Stimulated activated CD4-positive, alpha-beta T cell treated with anti-CD3 and anti-CD28 coated beads, Interleukin-4, amount 100 ng/mL, for 4 hours (primary cell): ENCODE measurements at places on chromosomes 7 and 10.

- DNase-seq: no peak
Measured at GRCh38 chr10:86690231-86690630, 21.9 kb downstream of the LDB3 start.

DNA sequence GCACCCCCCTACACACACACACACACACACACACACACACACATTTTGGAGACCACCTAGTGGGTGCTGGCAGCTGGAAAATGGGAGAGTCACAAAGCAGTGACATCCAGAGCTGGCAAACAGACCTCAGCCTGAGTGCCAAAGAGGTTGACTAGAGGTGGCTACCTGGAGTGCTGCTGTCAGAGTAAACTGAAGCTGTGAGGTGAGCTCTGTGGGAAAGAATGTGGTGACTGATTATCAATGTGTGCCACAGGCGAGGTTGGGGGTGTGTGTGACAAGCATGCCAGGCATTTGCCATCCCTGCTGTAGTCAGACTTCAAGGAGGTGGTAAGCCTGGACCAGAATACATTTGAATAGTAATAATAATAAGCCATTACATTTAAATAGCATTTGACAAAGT, 120.6 kb downstream of the SLIT1 start:
- no peak for DNase-seq

- no peak for DNase-seq
Measured at GRCh38 chr10:112271982-112272381, 11.2 kb upstream of the TECTB start.

GRCh38 chr10:127922675-127923366, 15.9 kb downstream of the PTPRE start:
- no peak for DNase-seq

DNA sequence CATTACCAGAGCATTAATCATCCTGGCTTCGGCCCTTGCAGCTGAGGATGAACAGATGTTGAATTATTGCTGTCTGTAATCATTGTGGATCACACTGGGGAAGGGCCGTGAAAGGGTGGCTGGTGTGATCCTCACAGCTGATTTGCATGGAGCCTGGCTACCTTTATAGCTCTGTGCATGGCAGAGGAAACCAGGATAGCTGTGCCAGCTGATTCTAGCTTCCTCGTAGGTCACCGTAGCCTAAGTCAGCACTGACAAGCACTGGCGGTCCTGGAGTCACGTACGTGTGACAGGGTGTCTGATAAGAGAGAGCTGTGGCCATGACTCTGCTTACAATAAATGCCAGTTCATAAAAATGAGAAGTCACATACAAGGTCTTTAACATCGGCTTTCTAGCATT, 76.5 kb downstream of the INSYN2A start:
- no peak for DNase-seq

GRCh38 chr10:91974960-91975359, 51.4 kb downstream of the BTAF1 start:
- no peak for DNase-seq

GRCh38 chr10:117804470-117805011, 242.2 kb downstream of the RAB11FIP2 start:
- DNase-seq: no peak
